ENCODE measurements at places on chromosomes 6 and 20.

GRCh38 chr6:33768644-33769120 is 20.2 kb downstream of the LEMD2 start:
- DNase-seq: peak; percentile 93

DNA sequence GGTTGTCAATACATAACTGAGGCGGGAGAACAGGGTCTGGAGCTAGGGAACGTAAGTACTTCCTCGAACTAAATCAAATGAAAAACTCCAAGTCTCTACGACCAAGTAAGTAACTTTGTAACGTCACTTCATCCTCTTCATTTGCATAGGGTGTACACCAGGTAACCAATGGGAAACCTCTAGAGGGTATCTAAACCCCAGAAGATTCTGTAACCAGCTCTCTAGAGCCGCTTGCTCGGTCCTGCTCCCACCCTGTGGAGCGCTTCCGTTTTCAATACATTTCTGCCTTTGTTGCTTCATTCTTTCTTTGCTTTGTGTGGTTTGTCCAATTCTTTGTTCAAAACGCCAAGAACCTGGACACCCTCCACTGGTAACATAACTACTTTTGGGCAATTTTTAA is 133.5 kb upstream of the TMEM170B start:
- DNase-seq: no peak

- no peak for DNase-seq
Measured at GRCh38 chr6:12584631-12585405, 131.7 kb upstream of the PHACTR1 start.

- no peak for DNase-seq
Measured at GRCh38 chr6:158168040-158168289, at the start of gene SERAC1. SERAC1 (minus strand) TSS chr6:158168262; CDS start chr6:158158363, 9,899 bp downstream.

GRCh38 chr6:170436209-170436809 is 116.8 kb downstream of the PSMB1 start:
- no peak for DNase-seq

DNA sequence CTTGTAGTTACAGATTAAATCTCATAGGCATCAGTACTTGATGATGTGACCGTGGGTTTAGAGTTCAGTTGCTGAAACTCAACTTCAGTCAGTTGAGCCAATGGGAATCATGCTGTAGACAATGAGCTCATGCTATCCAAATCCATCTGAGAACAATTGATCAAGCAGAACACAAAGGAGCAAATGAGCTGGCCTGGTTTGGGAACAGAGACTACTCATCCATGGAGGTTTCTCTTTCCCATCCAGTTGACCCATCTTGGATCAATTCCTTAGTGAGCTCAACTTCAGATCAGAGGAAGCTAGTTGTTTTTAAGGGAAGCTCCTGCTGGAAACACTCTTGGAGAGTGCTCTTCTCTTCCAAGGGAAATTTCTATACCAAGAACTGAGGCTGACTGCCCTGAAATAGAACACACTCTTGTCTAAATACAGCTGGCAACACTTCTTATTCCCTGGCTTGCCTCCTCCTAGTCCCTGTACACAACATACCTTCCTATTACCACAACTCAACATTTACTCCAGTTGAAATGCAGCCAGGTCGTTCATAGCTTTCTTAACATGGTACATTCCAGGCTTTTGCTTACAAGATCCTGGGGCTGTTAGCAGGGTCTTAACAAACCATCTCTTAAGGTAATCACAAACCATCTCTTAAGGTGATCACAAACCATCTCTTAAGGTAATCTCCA is 203.9 kb upstream of the PRDM1 start:
- DNase-seq: peak; percentile 66

DNA sequence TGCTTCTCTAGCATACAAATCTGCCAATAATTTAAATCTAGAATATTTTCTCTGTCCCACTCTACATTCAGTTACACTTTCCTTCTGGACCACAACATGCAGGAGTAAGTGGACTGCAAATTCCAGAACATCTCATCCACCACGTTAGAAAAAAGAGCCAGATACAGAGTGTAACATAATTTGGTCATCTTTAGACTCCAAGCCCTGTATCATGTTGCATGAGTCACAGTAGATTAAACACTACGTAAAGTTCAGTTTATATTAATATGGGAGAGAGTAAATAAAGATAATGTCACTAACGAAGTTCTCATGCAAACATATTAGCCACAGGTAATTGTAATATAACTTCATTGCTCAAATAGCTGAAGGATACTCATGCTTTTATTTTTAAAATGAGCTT is 327.0 kb downstream of the C6orf118 start:
- no peak for DNase-seq

DNA sequence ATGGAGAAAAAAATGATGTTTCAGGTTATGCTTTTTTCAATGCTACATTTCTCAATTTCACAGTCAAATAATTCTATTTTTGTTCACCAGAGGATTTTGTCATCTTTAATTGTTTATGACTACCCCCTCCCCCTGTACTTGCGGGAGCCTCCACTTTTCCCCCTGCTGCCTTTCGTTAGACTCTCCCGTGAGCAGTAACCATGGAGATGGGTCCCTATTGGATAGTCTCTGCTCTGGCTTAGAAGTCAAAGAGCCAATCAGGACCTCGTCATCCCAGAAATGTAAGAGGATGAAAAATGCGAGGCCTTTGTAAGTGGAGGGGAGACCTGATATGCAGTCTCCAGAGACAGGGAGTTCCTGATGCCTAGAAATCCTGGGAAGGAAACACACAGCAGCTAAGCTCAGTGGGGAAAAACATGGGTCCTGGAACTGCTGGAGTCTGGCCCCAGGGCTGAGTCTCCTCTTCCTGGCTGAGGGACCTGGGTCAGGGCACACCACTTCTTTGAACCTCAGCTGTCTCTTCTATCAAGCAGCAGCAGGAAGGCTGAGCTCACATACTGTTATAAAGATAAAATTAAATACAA is 298.7 kb downstream of the TSHZ2 start:
- no peak for DNase-seq

DNA sequence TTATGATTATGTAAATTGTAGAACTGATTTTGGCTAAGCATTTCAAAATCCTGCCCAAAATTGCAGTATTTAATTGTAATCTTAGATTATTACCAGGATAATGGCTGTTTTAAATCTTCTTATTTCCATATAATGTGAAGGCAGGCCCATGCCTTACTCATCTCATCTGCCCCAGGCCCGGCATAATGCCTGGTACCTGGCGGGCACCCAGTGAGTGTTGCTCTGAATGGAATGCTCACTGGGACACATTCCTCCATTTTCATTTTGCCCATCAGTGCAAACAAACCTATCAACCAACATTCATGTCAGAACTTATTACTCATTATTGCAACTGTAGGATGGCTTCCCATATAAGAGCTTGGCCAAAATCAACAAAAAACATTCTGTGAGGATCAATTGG is 22.8 kb downstream of the SAMD5 start:
- DNase-seq: no peak

- no peak for DNase-seq
Measured at GRCh38 chr6:72841195-72841594, 219.3 kb downstream of the KCNQ5 start.

GRCh38 chr6:158879180-158879579 is 60.0 kb upstream of the EZR start:
- DNase-seq: no peak

GRCh38 chr20:25076731-25077609 is 5.0 kb downstream of the VSX1 start:
- DNase-seq: peak; percentile 20

DNA sequence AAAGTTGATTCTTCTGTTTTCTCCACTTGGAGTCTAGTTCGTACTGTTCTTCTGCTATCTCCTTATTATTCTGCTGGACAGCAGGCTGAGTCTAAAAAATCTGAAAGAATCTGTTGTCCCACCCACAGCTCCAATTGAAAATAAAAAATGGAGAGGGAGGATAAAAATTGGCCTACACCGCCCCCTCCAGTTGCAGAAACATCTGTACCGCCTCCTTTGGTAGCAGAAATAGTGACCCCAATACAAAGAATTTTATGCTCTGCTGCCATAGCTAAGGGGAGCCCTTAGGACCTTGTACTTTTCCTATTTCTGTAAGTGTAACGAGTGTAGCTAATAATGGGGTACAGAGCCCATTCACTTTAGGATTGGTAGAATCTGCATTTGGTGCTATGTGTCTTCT is 4.9 kb upstream of the FKBP1A start:
- no peak for DNase-seq

DNA sequence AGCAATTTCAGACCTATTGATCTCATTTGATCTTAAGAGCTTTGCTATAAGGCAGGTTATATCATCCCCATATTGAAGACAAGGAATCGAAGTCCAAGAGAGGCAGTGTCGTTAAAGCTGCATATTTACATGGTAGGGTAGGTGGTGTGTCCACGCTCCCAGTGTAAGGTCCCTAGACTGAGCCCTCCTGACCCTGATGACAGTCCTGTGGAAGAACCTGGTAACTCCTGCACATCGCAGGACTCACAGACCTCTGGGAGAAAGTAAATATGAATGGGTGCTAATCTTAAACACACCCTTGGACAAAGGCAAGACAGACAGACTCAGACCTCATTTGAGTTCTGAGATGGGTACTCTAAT is 602 bp upstream of the HLA-DPB1 start:
- no peak for DNase-seq

DNA sequence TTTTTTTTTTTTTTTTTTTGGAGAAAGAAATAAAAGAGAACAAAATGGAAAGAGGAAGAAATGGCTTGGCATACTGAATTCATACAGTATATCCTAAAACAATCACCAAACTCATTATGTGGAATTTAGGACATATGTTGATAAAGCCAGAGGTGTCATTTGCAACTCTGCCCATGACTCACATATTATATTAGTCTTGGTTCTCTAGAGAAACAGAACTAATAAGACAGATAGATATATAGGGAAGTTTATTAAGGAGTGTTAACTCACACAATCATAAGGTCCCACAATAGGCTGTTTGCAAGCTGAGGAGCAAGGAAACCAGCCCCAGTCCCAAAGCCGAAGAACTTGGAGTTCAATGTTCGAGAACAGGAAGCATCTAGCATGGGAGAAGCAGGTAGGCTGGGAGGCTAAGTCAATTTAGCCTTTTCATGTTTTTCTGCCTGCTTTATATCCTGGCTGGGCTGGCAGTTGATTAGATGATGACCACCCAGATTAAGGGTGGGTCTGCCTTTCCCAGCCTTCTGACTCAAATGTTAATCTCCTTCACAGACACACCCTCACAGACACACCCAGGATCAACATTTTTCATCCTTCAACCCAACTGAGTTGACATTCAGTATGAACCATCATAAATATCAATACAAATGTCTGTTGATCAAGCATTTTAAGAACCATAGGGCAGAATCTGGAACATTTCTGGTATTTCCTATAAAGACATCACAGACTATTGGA is 102.3 kb downstream of the UBE3D start:
- DNase-seq: no peak

DNA sequence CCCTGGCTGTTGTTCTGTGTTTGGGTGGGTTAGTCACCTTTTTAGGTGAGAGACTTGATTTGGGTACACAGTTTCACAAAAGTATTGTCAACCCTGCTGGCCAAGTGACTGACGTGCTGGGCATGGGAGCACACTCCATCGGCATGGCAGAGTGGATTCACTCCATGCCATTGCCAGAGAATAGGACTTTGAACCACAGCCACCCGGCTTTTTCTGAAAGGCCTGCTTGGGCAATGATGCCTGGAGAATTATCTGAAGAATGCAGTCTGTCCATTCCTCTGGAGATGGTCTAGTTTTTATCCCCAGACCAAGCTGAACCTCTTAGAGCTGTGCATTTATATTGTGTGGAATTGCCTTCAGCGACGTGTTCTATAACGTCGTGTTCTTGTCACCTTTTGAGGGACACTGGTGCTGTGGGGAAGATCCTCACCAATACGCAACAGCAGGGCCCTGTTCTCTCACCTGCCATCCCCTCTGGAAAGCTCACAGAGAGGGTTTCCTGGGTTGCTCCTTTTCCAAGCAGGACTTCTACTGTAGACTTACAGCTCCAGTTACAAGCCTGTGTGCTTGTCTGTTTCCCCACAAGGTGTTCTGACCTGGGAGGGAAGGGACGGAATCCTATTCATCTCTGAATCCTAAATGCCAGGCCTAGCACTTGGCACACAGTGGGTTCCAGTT is 183.4 kb upstream of the AKAP12 start:
- DNase-seq: no peak

DNA sequence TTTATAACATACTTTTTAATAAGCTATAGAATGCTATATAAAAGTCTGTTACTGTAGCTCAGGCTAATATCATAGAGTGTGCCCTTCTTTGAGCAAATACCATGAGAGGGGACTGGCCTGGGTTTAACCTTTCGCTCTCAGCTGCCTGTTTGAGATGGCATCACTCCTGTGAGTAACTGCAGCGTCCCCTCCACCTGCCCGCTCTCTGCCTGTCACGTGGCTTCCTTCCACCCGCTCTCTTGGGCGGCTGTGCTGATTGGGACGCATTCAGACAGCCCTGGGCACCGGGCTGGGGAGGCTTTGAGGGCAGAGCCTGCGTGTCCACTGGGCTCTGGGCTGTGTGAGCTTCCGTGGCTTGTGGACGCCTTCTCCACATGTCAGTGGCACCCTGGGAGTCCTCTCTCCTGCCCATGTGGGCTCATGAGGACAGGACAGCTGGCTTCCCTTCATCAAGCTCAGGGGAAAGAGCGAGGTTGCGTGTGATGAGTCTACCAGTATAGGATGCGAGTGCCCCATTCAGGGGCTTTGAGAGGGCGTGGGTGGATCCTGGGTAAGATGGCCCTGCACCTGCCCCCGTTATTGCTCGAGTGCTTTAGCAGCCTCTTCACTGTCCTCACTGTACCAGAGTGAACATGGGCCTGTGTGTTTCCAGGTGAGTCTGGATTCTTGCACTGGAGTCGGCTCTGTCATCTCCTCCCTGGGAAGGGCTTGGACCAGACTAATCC is 10.7 kb upstream of the C20orf204 start:
- no peak for DNase-seq

GRCh38 chr20:64041781-64042053 is 5.7 kb downstream of the C20orf204 start:
- DNase-seq: no peak

DNA sequence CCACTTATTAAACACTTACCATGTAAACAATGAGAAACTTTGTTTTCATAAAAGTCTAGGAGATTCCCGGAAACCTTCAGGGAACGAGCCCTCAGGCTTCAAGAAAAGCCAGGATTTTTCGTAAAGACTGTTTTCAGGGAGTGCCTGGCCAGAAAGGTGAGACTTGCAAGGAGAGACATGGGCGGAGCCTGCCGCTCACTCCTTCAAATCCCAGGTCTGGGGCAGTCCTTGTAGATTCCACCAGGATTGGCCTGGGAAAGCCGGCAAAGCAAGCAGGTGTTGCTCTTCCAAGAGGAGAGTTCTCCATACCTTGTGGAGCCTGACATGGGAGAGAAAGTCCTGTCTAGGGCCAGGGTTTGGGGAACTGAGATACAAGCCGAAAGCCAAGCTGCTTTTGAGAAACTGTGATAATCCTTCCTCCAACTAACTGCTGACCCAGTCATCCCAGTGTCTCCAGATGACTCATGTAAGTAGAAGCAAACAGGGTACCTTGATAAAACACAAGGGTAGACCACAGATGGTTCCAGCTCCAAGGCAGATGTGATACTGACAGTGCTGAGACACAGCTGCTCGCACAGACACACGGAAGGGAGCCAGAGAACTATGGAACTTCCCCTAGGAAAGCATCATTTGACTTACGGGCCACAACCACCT is 69.4 kb upstream of the NAA20 start:
- DNase-seq: no peak
